ENCODE measurements at places on chromosomes 1 and 21.

- no peak for DNase-seq
Measured at GRCh38 chr21:36459098-36459497, 20.8 kb downstream of the CLDN14 start.

GRCh38 chr21:45634511-45635183 lies 8.9 kb upstream of the PCBP3 start:
- DNase-seq = no peak

DNA sequence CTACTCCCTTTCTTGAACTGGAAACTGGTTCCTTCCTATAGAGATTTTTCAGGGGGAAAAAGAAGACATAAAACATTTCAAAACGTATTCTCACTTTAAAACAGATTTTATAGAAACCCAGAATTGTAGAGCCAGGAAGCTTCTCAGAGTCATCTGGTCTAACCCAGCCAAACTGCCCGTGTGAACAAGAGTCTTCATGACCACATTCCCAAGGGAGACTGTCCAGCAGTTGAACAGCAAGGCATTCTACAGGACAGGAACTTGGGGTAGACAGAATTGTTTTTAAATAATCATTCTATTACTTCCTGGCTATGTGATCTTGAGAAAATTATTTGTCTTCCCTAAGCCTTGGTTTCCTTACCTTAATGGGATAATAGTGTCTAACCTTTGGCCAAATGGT lies 163.5 kb upstream of the IVNS1ABP start:
- no peak for DNase-seq

DNA sequence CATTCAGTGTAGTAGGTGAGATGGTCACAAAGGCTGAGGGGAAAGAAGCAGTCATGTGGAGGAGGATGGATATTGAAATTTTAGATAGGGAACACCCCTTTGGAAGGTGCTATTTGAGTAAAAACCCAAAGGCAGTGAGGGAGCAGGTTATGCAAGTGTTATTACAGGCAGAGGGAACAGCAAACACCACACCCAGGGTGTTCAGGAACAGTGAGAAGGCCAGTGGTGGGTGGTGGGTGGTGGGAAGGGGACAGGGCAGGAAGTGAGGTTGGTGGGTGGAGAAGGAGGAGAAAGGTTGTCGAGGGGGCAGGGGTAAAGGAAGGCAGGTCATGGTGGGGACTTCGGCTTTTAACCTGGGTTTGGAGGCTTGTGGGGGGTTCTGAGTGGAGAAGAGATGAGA lies 39.2 kb upstream of the SCMH1 start:
- no peak for DNase-seq

GRCh38 chr1:96522927-96523326 lies 198.7 kb upstream of the PTBP2 start:
- no peak for DNase-seq

DNA sequence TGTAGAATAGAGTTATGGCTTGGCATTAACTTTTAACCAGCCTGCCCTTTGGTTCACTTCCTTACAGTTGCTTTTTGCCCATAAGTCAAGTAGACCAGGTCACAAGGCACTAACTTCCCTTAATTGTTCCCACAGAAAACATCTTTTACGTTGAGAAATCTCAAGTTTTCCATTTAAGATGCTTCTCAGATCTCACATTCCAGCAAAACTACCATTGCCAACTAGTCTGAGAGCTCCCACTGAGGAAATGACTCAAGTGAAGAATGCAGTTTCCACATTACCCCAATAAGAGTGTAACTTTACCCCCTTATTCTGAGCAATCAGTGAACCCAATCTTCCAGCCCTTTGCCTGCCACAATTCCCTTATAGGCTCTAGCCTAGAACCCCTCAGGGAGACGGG lies 502.2 kb upstream of the OLFM3 start:
- DNase-seq = no peak
